ENCODE measurements at places on chromosomes 2 and 18. TPM values are rescaled to one million over a fixed set of nuclear protein-coding genes. Genes with fewer than 3 reads are reported as not detected.
A peak's percentile ranks its signal among the peaks of the same experiment; 100 is the strongest.

- DNase-seq = no peak
Measured at GRCh38 chr2:108614043-108614545, 79.8 kb downstream of the LIMS1 start.

- DNase-seq = no peak
Measured at GRCh38 chr2:135916207-135916606, 40.0 kb upstream of the MCM6 start.

- no peak for DNase-seq
Measured at GRCh38 chr2:44736270-44736942, 205.1 kb upstream of the SIX3 start.

- DNase-seq = no peak
Measured at GRCh38 chr2:108884619-108885018, 98.0 kb downstream of the CCDC138 start.

DNA sequence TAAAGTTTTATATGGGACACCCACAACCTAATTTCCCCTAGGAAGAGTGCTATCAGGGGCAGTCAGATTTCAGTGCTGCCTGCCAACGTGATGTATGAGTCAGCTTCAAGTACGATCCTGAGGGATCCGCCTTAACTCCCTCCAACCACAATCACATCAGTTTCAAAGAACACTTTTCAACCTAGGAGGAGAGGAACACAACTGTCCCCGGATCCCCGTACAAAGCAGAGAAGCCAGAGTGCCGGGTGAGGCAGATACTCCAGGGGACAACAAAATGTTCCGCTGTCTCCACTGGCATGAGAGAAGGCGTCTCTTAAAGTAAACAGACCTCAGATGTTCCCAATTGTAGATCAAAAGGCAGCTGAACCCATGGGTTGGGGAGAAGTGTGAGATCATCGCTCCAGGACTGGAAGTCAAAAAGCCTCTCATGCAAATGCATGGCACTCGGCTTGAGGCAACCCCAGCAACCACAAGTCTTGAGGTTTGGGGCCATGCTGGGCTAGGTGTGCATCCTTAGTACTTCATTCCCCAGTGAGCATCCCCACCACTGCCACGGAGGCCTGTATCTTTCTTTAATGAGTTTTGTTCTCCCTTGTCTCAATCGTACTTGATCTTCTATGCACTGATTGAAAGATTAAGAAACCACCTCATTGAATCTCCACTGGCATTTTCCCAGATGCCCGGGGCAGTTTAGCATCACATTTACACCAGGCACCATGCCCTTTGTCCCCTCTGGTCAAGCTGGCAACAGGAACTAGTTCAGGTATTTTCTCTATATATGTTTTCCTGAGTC, 91.0 kb upstream of the CCBE1 start:
- no peak for DNase-seq

DNA sequence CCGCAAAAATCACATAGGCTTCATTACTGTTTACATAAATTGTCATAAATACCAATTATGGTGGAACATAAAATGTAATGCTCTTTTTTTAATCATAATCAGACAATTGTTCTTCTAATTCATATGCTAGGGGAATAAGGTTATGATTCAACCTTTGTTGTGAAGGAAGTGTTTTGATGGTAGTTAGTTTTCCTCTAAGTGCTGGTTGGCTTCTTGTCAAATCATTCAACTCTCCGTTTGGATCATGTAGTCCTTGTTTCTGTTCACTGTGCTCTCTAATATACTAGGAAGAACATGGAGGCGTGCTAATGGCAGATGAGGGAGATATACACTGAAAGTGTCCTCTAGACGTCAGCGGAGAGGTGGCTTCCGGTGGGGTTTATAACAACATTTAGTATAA, 1938.0 kb upstream of the PIK3C3 start:
- DNase-seq = no peak

DNA sequence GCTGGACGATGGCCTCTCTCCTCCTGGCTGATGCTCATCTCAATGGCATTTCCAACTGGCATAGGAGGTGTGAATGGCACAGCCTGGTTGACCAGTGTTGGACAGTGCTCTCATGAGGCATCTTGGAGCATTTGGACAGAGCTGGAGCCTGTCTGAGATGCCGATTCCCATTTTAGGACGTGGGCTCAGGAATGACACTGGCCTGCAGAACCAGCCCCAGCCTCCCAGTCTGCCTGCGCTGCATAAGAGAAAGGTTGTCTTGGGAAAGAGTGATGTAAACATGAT, 118.2 kb upstream of the COPS8 start:
- no peak for DNase-seq

- DNase-seq = peak; percentile 77
Measured at GRCh38 chr2:3282056-3282998, 95.3 kb downstream of the EIPR1 start.

DNA sequence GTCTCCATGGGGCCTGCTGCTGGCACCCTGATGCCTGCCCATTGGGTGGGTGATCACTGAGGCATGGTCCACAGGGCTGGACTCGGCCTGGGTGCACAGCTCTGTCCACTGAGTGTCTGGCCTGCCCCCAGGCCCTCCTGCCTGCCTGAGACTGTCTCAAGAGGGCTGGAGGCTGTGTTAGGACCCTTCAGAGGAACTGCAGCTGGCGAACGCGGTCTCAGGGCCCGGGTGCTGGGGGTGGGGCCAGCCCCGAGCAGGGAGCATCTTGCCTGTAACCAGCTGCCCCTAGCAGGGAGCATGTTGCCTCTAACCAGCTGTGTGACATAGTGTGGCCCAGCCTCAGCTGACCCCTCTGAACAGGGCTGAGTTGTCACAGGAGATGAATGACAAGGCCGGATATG, 50.0 kb downstream of the TWIST2 start:
- peak; percentile 73 for DNase-seq

- peak; percentile 46 for DNase-seq
Measured at GRCh38 chr2:25043241-25043867, 1.5 kb downstream of the EFR3B start.

DNA sequence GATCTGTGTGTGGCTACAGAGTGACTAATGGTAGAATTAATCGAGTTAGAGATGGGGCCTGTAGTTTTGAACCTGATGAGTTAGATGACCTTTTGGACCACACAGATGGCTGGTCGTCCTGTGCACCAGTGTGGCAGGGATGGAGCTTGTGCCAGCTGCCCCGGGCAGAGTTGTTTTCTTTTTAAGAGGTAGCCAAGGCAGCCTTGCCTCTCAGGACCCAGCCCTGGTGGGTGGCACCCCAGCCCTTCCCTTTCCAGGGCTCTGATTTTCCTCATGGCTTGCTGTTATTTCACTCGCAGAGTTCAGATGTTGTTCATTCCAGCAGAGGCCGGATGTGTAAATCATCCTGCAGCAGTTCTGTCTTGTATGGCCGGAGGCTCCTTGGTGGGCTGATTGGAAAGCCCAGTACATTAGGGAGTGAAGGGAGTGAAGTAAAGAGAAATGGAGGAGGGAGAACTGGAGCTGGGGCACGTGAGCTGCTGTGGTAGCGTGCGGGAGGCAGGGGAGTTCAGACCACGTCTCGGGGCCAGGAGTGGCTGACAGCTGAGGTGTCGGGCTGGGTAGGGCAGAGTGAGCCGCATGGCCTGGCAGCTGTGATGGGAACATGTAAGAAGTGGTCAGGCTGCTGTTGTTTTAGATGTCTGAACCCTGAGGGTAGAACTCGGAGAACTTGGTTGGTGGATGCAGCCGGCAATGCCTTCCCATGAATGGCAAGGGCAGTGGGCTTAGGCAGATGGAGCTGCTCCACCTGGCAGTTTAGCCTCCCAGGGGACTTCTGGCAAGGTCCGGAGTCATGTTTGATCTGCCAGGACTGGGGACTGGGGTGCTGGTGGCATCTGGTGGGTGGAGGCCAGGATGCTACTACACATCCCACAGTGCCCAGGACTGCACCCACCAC, 28.8 kb downstream of the ASAP2 start:
- no peak for DNase-seq

DNA sequence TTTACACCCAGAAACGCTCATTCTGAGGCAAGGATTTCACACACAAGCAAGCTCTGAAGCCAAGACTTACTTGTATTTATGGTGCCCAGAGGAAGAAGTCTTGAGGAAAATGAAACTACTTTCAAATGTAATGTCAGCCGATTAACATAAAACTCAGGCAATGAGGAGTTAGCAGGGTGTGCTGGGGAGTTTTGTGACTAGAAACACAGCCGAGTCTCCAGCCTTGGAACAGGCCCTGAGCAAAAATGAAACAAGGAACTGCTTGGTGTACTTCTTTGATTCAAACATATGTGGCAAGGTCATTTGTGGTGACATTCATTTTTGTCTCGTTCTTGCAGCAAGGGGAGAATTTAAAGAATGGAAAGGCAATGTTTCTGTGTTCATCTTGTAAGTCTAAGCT, 4.5 kb downstream of the DYTN start:
- no peak for DNase-seq

PLCD4 gene
- total RNA-seq = 42.4 TPM

PARD3B gene
- 51.5 TPM for total RNA-seq

CXCR1 gene
- not detected for total RNA-seq

Data from sigmoid colon (tissue), 7 donors.